ENCODE measurements at places on chromosomes 1 and 21.

- no peak for DNase-seq
- H3K27me3 ChIP-seq, result no peaks in the 10 kb centered on the region
- no peaks in the 10 kb centered on the region for H3K36me3 ChIP-seq
- H3K4me1 ChIP-seq, result peaks cover 22% of the 10 kb centered on the region
Observed at GRCh38 chr1:192936313-192937018, 122.7 kb downstream of the UCHL5 start.

DNA sequence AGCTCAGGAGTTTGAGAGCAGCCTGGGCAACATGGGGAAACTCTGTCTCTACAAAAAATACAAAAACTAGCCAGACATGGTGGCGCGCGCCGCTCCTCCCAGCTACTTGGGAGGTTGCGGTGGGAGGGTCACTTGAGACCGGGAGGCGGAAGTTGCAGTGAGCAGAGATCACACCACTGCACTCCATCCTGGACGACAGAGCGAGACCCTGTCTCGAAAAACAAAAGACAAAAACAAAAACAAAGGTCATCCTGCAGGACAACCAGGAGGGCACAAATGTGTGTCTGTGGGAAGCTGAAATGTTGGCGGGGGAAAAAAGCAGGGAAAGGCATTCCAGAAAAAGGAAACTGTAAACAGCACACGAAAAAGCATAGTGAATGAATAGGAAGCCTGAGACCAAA lies 104.1 kb upstream of the HNRNPU start:
- H3K27me3 ChIP-seq, result no peaks in the 10 kb centered on the region
- no peak overlapping the region for H3K4me3 ChIP-seq
- peak overlapping the region; percentile 71 for H3K27ac ChIP-seq
- no peaks in the 10 kb centered on the region for H3K36me3 ChIP-seq

- no peaks in the 10 kb centered on the region for H3K36me3 ChIP-seq
- no peaks in the 10 kb centered on the region for H3K27me3 ChIP-seq
- H3K27ac ChIP-seq, result peak overlapping the region; percentile 99
- peaks cover 87% of the 10 kb centered on the region for H3K4me1 ChIP-seq
Observed at GRCh38 chr1:21292984-21293536, 2.8 kb upstream of the ECE1 start.

DNA sequence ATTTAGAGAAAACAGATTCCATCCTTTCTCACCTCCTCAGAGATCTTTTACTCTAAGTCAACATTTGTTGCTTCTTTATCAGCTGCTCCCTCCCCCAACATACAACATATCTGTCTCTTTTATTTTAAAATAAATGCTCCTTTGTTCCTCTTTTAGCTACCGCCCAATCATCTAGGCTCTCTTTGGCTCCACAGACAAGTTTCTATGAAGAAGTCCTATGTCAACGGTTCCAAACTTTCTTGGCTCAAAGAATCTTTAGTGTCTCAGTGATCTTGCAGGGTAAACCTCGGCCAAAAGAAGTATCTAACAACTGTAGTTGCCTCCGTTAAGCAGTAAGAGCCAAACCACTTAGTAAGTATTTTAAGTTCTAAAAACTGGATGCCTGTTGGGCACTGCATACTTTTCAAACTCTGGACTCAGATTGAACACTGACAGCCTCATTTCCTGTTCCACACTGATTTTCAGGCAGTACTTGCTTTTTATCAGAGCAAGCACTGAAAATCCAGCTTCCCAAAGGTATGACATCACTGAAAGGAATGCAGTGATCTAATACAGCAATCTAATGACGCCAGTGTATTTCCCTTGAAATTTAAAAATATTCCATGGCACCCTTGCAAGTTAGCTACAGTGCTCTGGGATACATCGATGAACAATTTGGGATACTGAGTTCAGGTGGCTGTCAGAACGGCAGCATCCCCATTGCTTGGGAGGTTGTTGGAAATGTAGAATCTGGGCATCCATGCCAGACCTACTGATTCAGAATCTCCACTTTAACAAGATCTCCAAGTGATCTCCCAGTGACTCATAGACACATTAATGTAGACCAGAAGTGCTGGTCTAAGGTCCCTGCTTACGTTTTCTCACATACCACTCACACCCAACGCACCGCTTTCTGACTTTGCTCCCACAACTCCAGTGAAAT lies 26.8 kb downstream of the EGLN1 start:
- no peaks in the 10 kb centered on the region for H3K27me3 ChIP-seq
- H3K27ac ChIP-seq, result peak overlapping the region; percentile 53
- no peaks in the 10 kb centered on the region for H3K36me3 ChIP-seq
- no peak overlapping the region for H3K4me3 ChIP-seq
- H3K4me1 ChIP-seq, result peaks cover 67% of the 10 kb centered on the region

DNA sequence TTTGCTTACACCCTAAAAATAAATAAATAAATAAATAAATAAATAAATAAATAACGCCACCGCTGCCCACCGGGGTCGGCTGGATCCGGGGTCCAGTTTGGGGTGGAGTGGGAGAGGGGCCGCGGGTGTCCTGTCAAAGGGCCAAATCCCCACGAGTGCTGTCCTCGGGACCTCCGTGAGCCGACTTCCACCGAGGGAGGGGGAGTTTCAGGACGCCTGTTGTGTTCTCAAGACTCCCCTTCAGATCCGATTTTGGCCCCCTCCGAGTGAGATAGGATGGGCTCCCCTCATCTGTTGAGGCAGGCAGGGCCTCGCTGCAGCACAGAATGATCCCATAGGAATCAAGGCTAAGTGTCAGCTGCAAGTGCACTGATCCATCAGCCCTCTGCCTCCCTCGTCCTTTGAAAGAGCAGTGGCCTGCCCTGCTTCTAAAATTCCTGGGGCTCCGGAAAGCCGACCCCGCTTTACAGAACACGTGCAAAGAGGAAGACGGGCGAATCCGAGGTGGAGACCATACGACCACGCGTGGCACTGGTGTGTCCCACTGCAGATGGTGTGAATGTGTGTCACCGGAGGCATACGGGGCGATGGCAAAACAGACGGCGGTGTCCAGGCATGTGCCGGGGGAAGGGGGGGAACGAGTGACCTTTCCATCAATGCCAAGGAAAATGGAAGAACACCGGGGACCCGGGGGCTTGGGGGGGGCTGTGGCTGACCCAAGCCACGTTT lies 3880.5 kb downstream of the SRGAP2C start:
- H3K4me1 ChIP-seq, result no peaks in the 10 kb centered on the region
- DNase-seq, result no peak
- no peak overlapping the region for H3K4me3 ChIP-seq
- H3K36me3 ChIP-seq, result no peaks in the 10 kb centered on the region

- peaks cover 7% of the 10 kb centered on the region for H3K36me3 ChIP-seq
- H3K4me3 ChIP-seq, result no peak overlapping the region
- DNase-seq, result no peak
Observed at GRCh38 chr1:167767761-167768160, 46.0 kb downstream of the MPZL1 start.

GRCh38 chr1:72177711-72178110 lies 104.6 kb downstream of the NEGR1 start:
- H3K4me3 ChIP-seq, result no peak overlapping the region
- no peak overlapping the region for H3K27ac ChIP-seq
- H3K4me1 ChIP-seq, result no peaks in the 10 kb centered on the region
- DNase-seq, result no peak
- no peaks in the 10 kb centered on the region for H3K36me3 ChIP-seq

DNA sequence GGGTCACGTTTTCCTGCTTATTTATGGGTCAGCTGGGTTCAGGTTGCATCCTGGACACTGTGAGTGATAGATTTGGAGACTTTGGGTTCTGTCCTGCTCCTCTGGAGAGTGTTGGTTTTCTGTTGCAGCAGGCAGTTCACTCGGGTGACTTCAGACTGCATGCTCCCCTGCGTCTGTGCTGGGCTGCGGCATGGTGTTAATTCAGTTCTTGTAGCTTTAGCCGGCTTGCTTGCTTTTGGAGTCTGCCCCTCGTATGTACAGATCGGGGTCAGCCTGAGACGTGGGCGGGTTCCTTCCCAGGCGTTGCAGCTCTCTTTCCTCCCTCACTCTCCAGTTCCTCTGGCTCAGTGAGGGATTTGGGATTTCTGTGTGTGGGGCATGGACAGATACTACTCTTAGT lies 38.0 kb downstream of the PCNT start:
- no peaks in the 10 kb centered on the region for H3K27me3 ChIP-seq
- DNase-seq, result no peak
- peak overlapping the region; percentile 43 for H3K27ac ChIP-seq
- H3K4me1 ChIP-seq, result peaks cover 26% of the 10 kb centered on the region
- H3K4me3 ChIP-seq, result no peak overlapping the region
- peaks cover 38% of the 10 kb centered on the region for H3K36me3 ChIP-seq

GRCh38 chr1:103274886-103275285 lies 166.6 kb upstream of the COL11A1 start:
- H3K27ac ChIP-seq, result no peak overlapping the region
- H3K27me3 ChIP-seq, result no peaks in the 10 kb centered on the region
- H3K4me3 ChIP-seq, result no peak overlapping the region
- no peaks in the 10 kb centered on the region for H3K36me3 ChIP-seq

DNA sequence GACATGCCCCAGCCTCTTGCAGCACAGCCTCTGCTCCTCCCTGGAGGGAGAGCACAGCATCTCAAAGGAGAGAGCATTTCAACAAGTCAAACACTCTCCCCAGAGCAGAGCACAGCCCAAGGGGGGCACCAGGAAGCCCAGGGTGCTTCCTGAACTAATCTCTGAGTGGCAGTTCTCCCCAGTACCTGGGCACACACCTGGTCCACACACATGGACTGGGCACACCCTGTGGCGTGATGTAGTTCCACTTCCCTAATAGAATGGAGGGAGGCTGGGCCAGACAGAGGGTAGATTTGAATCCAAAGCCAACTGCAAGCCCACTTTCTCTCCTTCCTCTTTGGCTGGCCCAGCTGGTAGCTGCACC lies 55.5 kb downstream of the CD46 start:
- H3K4me1 ChIP-seq, result peaks cover 35% of the 10 kb centered on the region
- peaks cover 10% of the 10 kb centered on the region for H3K36me3 ChIP-seq
- H3K4me3 ChIP-seq, result peak overlapping the region; percentile 62
- peak overlapping the region; percentile 93 for H3K27ac ChIP-seq

- no peak for DNase-seq
- H3K27ac ChIP-seq, result no peak overlapping the region
- H3K27me3 ChIP-seq, result peaks cover 69% of the 10 kb centered on the region
- peaks cover 7% of the 10 kb centered on the region for H3K4me1 ChIP-seq
- H3K36me3 ChIP-seq, result no peaks in the 10 kb centered on the region
Observed at GRCh38 chr1:38293567-38293966, 247.0 kb upstream of the POU3F1 start.

DNA sequence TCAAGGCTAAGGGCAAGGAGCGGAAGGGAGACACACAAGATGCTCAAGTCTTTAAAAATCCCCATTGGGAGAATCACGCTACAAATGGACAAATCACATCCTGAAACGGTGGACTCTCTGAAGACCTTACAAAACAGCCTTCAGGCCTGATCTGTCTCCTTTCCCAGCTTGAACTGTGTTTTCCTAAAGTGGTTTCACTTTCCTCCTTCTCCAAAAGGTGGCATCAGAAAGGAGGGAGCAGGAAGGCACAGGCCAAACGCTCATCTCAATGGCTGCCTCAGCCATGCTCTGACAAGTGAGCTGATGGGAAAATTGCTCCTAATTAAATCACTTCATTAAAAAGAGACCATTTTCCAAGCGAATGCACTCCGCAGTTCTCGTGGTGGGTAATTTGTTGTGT lies 47.7 kb downstream of the UTP25 start:
- H3K27me3 ChIP-seq, result peaks cover 46% of the 10 kb centered on the region
- DNase-seq, result no peak
- no peaks in the 10 kb centered on the region for H3K4me1 ChIP-seq
- no peak overlapping the region for H3K4me3 ChIP-seq

- no peak overlapping the region for H3K4me3 ChIP-seq
- no peaks in the 10 kb centered on the region for H3K36me3 ChIP-seq
- H3K27me3 ChIP-seq, result peaks cover 23% of the 10 kb centered on the region
- no peak for DNase-seq
Observed at GRCh38 chr1:71031426-71031825, 16.2 kb downstream of the PTGER3 start.

DNA sequence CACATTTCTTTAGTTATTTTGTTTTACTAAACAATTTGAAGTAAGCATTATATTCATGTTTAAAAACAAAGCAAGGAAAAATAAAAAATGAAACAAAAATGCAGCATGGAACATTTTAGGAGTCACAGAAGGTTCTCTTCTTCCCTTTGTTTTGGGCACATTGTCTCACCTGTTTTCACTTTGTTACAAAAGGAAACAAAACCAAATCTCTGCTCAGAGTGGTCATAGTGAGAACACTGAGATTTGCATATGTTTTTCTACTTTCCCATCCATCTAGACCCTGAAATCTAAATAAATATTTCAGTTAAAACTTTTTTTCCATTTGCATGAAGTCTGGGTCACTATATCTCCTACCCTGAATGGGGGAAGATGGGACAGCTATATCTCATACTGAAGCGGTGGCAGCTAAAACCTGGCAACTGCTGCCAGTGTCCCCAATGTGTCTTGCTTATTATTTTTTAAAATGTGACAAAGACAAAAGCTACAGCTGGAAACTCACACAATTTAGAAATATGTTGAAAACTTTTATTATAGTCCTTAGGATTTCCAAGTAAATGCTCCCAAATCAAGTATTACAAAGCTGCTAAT lies 3.5 kb downstream of the EXOC8 start:
- H3K27me3 ChIP-seq, result no peaks in the 10 kb centered on the region
- no peak overlapping the region for H3K27ac ChIP-seq
- H3K4me3 ChIP-seq, result no peak overlapping the region
- no peak for DNase-seq
- H3K36me3 ChIP-seq, result peaks cover 56% of the 10 kb centered on the region

GRCh38 chr21:31342348-31342747 lies 1.7 kb downstream of the TIAM1 start:
- H3K36me3 ChIP-seq, result peaks cover 5% of the 10 kb centered on the region
- H3K27ac ChIP-seq, result no peak overlapping the region
- DNase-seq, result no peak
- H3K4me1 ChIP-seq, result peaks cover 39% of the 10 kb centered on the region
- H3K4me3 ChIP-seq, result peak overlapping the region; percentile 93

DNA sequence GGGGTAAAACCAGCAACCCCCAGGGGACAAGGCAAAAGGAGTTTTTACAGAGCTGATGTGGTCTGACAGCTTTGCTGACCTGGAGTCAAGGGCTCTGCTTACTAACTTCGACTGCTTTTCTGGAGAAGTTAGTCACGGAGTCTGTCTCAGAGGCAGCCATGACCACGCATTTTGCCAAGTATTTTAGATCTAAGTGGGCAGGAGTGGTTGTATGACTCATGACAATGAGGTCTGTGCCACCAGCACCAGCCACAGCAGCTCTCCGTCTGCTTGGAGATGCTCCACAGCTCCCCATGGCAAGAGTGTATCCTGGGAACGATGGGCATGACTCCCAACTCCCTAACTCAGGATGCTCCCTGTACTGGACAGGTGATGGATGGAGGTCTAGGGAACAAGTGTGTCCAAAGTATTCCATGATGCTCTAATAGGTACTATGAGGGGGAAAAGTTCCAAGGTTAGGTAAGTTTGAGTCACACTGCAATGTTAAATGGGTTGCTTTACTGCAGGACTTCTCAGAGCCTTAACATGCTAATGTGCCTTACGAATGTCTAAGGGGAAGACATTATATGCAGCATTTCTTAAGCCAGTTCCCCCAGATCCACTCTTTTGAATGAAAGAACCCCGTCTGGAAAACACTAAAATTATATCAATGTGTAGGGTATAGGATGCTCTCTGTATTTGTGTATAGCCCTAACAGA lies 359.0 kb downstream of the HHAT start:
- DNase-seq, result no peak
- H3K27me3 ChIP-seq, result no peaks in the 10 kb centered on the region
- H3K36me3 ChIP-seq, result no peaks in the 10 kb centered on the region

Data from naive thymus-derived CD8-positive, alpha-beta T cell (primary cell).